SK-N-DZ (cell line): ENCODE measurements at places on chromosomes 5 and 9.
A peak's percentile ranks its signal among the peaks of the same experiment; 100 is the strongest.

DNA sequence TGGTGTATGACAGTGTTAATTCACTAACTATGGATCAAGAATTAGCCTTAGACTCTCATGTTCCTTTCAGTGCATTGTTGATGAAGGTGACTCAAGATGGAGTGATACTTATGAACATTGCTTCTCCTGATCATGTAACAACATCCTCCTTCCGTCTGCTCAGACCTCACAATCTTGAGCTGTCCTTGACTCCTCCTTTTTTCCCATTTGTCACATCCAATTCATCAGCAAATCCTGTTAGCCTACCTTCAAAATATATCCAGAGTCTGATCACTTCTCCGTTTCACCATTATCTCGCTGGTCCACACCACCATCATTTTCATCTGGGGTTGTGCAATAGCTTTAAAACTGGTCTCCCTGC is 9.2 kb upstream of the SEMA6A start:
- no peak for DNase-seq

GRCh38 chr5:169183576-169183975 is 117.4 kb downstream of the SLIT3 start:
- no peak for DNase-seq

- no peak for DNase-seq
Measured at GRCh38 chr5:6498968-6499367, 50.3 kb downstream of the UBE2QL1 start.

DNA sequence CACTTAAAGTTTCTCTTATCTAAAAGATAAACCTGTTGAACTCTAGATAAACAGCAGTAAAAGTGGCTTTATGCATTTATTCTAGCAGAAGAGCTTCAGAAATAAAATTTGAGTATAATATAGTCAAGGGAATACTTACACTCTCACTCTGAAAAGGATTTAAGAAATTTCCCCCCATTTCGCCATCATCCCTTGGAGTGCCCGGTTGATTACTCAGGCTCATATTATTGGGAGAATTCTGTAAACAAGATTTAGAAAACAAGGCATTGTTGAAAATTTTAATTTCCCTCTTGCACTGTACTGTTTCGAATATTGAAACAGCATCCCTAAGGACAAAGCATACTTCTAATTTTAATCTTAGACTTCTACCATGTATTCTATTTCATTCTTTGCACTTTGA is 34.5 kb upstream of the ACOT12 start:
- no peak for DNase-seq

GRCh38 chr5:180034564-180034963 is 37.0 kb downstream of the RNF130 start:
- DNase-seq = no peak

GRCh38 chr9:33923998-33924701 is 107.2 kb downstream of the UBE2R2 start:
- no peak for DNase-seq

DNA sequence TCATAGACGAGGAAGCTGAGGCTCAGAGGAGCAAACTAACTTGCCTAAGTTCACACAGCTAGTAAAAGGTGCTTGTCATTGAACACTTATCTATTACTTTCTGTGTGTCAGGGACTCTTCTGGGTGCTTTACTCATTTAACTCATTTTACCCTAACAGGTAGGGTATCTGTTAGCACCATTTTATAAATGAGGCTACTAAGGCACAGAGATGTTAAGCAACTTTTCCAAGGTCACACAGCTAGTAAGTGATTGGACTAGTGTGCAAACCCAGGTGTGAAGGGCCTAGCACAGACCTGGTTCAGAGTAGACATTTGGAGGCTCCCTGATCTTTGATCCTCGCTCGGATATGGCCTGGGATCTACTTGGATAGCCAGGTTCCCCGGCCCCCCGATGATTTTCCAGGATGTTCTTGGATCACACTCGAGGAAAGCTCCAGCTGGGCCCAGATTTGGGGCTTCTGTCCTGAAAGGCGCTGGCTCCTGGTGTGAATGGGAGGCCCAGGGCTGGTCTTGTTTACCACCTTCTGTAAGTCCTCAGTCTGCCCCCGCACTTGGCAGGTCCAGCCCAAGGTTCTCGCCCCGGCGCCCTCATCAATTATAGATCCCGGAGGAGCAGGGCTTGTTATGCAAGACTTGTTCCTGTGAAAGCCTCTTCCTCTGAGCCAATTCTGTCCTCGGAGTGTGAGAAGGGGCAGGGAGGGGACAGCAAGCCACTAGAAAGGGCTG is 37.5 kb downstream of the GSN start:
- no peak for DNase-seq

DNA sequence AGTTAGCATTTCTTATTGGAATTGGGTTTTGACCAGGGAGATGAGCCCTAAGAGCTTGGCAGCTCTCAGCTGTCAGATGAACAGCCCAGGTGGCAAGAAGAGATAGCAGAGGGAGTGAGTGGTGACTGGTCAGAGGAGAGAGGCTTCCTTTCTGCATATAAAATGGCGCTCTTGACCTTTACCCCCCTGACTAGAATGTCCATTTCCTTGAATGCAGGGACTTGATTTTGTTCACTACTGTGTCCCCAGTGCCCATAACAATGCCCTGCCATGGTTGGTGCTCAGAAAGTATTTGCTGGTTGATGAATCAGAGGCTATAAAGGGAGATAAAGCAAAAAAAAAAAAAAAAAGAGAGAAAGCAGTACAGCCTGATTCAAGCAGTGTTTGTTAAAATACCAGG is 7.2 kb downstream of the CHMP5 start:
- DNase-seq = no peak

DNA sequence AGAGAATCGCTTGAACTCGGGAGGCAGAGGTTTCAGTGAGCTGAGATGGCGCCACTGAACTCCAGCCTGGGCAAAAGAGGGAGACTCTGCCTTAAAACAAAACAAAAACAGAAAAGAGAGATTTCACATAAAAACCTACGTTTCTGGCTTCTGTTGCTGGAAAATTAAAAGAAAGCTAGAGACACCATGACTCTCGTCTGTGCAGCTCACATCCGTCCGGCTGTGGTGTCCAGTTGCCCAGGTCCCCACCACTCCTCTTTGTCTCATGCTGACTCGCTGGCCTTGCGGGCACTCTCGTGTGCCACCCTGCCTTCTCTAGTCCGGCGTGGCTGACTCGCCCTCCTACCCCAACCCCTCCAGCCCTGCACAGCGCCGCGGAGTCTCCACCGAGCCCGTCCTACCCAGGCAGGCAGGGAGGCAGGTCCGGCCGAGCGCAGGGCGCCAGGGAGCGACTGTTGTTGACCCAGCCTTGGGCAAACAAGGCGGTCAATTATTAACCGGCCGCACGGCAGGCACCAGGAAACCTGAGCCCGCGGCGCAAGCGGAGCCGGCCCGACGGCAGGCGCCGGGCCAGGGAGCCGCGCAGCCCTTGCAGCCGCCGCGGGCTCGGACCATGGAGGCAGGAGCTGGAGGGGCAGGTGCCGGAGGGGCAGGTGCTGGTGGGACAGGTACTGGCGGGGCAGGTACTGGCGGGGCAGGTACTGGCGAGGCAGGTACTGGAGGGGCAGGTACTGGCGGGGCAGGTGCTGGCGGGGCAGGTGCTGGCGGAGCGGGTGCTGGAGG is at the start of gene PRRT1B:
Gene PRRT1B (plus strand): TSS at position 521 of the 783 bp plus-strand sequence. CDS start 93 bp downstream, at position 614.
- DNase-seq = no peak

DNA sequence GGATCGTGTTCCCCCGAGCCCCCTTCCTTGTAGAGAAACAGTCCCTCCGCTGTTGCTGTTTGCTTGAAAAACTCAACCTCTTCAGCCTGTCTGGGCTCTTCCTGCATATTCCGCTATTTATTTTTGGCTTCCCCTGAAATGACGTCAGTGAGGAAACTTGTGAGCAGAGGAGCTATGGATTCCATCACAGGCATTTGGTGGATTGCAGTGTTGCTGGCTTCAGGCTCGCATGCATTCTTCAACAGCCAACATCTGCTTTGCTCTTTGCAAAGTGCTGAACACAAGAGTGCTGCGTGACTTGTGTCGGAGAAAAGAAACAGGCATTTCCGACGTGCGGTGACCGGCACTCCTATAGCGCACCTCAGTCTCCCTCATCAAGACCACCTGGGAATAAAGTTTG is 232.7 kb downstream of the RFK start:
- peak; percentile 22 for DNase-seq

DNA sequence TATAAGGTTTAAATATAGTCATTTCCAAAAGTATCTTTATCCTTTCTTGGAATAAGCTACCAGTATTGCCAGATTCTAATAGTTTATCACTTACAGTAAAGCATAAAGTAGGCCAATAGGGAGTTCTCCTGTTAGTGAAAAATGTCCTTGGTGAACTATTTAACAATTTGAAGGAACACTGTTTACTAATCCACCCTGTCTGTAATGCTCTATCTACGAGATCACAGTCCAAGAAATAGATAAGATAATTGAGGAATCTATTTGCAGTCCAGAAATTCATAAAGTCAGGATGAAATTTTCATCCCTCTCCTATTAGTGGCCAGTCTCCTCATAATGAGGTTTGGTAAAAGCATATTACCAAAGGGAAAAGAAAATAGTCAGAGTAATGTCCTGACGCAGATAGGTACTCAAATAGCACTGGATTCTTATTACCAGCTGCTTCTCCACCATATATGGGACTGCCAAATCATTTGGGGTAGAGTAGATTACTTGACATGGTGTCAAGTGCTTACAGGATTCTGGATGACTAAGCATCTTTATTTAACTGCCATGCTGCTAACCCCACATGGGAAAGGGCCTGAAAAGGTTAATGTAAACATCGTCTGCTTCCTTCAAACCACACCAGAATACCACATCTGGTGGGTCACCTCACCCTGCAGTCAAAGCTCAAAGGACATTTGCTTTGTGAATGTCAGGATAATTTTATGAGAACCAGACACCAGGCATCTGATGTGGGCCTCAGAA is 808.1 kb downstream of the EFNA5 start:
- peak; percentile 13 for DNase-seq

DNA sequence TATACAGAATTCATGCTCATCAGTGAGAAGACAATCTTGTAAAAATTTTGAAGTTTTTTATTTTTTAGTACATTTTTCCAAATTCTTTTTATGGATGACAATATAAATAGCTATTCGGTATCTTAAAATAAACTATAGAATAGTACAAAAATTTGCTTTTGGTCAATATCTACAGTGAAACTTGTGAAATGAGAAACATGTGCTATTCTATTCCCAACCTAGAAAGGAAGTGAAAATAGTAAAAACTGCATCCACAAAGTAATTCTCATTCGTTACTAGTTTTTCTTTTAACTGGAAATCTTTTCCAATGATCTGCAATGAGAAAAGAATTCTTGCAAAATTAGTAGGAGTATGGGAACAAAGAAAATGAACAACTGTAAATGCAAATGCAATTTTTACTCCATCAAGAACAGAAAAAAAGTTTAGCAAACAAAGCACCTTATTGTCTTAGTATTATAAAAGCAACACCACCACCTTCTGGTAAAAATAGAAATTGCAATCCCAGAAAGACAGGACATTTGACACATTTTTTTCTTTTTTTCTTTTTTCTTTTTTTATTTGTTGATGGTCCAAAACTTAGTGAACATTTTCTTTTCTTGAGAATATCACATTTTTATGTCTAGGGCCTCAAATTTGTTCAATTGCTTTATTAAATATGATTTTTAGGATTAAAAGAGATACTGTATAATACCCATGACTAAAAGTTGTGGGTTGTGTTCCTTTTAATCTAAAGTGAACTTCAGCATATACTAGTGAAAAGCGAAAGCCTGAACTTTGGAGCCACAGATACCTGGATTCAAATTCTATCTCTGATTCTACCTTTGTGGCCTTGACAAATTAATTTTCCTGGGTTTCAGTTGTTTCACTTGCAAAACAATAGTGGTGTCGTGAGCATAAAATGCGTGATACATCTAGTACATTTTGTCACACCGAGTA is 72.3 kb downstream of the SLCO4C1 start:
- peak; percentile 50 for DNase-seq

DNA sequence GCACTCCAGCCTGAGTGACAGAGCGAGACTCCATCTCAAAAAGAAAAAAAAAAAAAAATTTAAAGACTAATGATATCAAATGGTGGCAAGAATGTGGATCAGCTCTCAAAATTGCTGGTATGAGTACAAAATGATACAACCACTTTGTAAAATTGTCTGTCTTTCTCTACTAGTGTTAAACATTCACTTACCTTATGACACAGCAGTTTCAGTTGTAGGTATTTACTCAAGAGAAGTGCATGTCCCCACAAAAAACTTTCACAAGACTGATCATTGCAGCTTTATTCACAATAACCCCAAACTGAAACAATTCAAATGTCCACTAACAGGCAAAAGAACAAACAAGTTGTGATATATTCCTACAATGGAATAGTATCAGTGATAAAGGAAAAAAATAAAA is 14.7 kb upstream of the CETN3 start:
- DNase-seq = no peak

DNA sequence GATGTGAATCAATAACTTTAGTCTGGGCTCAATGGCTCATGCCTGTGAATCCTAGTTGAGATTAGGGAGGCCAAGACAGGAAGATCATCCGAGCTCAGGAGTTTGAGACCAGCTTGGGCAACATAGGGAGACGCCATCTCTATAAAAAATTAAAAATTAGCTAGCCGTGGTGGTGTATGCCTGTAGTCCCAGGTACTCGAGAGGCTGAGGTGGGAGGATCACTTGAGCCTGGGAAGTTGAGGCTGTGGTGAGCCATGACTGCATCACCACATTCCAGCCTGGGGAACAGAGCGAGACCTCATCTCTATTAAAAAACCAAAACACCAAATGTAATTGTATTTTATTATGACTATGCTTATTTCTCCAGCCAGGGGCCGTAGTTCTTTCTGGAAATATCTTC is 69.6 kb upstream of the NR5A1 start:
- DNase-seq = no peak

DNA sequence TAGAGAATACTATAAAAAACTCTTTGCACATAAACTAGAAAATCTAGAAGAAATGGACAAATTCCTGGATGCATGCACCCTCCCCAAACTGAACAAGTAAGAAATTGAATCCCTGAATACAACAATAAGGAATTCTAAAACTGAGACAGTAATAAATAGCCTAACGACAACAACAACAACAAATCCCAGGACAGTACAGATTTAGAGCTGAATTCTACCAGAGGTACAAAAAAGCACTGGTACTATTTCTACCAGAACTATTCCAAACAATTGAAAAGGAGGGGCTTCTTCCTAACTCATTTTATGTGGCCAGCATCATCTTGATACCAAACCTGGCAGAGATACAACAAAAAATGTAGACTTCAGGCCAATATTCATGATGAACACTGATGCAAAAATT is 394.4 kb upstream of the RORB start:
- DNase-seq = no peak

DNA sequence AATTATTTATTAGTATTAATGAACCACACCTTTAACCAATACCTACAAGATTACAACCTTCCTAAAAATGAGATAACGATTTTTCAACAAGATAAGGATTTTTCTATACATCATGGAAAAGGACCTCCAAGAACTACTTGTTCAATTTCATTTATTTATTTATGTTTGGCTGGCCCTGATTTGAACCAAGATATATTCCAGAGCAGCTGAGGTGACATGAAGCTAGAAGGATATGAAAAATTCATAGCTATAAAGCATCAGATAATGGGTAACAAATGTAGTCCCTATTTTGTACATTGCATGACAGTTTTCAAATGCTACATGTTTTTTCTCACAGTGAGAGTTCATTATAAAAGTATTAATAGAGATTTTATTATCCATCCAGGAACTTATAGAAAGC is 798.5 kb upstream of the ARRDC3 start:
- DNase-seq = no peak
